ENCODE measurements at places on chromosomes 5 and 9.

GRCh38 chr5:2185646-2186471 lies 303.1 kb upstream of the IRX4 start:
- DNase-seq = peak; percentile 32

DNA sequence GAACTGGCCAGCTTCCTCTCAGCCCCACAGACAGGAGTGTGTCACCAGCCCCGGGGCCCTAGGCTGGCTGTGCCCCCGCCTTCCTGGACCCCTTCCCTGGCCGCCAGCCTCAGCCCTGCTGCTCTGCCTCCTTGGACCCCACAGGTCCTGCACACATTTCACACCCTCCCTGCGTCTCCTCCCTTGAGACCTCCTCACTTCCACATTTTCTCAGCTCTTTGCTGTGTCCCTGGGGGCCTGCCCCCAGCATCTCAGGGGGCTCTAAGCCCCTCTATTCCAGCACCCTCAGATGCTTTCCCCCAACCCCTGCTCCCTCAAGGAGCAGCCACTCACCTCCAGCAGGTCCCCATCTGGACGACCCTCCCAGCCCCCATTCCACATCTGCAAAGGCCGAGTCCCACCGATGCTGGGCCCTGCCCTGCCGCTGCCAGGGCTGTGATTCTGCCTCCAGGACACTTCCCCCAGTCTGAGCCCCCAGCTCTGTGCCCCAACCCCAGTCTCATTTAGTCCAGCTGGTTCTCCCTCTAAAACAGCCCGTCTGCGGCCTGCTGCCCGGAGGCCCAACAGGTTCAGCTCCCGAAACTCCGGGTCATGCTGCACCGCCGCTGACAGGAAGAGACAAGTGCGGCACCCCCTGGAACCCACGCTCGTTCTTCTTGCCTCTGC lies 4.2 kb downstream of the SLC34A3 start:
- no peak for DNase-seq

DNA sequence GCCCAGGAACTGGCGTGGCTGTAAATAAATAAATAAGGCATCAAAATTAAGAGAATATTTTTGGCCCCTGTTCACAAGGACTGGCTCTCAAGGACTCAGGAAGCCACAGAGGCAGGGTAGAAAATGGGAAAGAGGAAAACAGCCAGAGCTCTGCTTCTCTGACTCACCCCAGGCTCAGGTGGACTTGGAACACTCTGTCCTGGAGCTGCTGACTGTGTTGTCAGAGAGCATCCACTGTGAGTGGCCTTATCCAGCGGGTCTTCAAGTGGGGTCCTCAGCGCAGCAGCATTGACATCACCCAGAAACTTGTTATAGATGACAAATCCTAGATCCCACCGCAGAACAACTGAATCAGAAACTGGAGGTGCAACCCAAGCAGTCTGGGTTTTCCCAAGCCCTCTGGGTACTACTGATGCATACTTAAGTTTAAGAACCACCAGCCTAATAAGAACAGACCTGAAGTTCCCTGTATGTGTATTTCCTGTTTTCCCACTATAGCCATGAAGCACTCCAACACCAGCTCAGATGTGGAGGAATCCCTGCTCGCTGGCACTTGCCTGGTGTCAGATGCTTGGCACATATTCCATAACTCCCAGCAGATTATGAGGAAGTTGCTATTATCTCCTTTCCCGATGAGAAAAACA lies 20.5 kb downstream of the ADRA1B start:
- no peak for DNase-seq

DNA sequence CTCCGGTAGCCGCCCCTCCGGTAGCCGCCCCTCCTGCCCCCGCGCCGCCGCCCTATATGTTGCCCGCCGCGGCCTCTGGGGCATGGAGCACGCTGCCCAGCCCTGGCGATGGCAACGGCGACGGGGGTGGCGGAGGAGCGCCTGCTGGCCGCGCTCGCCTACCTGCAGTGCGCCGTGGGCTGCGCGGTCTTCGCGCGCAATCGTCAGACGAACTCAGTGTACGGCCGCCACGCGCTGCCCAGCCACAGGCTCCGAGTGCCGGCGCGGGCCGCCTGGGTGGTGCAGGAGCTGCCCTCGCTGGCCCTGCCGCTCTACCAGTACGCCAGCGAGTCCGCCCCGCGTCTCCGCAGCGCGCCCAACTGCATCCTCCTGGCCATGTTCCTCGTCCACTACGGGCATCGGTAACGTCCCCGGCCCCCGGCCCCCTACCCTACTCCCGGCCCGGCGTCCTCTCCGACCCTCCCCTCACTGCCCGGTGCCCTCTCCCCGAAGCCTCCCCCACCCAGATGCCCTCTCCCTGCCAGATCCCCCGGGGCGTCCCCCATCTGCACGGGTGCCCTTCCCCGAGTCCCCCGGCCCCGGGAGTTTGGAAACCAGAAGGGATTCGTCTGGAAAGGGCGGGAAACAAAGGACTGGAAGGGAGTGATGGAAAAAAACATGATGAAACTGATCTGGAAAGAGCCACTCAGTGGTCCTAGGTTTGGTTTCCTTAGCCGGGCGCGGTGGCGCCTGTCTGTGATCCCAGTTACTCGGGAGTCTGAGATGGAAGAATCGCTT lies 417 bp downstream of the SRD5A1 start:
- no peak for DNase-seq

DNA sequence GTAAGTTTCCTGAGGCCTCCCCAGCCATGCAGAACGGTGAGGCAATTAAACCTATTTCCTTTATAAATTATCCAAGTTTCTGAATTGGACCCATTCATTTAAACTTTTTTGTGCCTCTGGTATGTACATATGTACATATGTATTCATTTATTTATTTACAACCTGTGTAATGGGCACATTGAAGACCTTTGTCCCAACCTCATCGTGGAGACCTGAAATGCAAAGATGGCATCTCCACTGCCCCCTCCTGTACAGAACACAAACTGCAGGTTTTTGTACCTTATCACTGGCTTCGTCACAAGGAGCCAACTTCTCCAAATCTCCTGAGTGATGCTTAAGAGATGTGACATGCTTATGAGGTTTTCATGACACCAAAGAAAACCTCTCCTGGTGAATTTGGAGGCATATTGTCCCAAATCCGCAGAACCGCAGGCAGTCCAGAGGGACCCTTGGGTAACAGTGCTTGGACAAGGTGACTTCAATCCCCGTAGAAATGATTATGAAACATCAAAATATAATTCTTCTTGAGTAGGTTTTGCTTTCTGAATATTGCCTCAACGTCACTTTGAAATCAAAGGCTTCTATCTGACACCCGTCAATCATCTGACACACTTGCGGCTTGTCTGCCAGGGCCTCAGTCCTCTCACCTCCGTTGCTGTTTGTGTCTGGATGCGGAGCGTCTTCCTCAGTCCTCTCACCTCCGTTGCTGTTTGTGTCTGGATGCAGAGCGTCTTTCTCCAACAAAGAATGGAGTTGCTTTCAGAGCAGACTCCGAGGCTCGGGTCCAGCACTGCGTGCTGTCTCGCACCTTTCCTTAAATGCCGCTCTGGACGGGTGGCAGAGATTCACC lies 135.0 kb upstream of the IRX4 start:
- DNase-seq = no peak

DNA sequence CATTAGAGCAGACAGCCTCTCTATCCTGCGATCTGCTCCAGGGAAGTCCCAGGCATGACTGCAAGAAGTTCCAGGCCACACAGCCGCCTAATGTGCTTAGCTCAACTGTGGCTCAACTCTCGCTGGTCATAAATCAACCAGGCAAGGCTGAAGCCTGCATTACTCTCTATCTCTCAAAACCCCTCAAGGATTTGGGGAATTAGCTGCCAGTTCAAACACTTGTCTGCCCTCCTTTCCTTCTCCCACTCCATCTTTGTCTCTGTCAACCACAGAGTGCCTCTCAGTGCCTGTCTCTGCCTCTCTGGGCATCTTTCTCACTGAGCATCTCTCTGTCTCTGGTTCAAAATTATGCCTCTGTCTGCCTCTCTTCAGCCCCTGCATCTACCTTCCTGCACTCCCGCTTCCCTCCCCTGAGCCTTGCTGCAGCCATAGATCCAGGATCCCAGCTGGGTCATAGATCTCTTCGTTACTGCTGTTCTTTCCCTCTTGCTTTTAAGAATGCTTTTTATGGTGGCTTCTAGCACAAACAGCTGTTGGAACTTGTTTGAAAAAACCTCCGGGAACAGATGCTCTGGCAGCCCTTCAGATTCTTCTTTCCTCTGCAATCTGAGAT lies 27.9 kb upstream of the GALNT10 start:
- DNase-seq = no peak

GRCh38 chr5:16935231-16936149 lies 598 bp downstream of the MYO10 start:
- peak; percentile 51 for DNase-seq

DNA sequence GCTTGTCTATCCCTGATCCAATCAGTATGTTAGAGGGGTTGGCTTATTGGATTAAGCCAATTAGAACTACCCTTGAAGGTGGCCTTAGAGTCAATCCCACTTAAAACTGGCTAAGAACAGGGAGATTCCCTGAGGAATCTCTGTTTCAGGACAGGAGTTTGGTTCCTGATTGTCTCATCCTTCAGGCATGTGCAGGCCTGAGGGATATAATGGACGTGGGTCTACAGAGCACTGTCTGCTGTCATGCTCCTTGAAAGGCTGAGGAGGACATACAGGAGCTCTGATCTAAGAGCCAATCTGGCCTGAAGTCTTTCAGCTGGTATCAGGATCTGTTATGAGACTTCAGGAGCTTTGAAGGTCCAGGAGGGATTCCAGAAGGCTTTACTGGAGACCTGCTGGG lies 36.2 kb upstream of the PRXL2C start:
- DNase-seq = no peak

- DNase-seq = no peak
These were observed 6.8 kb downstream of the MRPL36 start for GRCh38 chr5:1792842-1793266.

- DNase-seq = no peak
These were observed 191.0 kb upstream of the S1PR3 start for GRCh38 chr9:88800329-88800682.

- no peak for DNase-seq
These were observed 110.3 kb downstream of the NXNL2 start for GRCh38 chr9:88645172-88645878.

GRCh38 chr9:108477529-108478006 lies 378.2 kb downstream of the ACTL7B start:
- DNase-seq = no peak

DNA sequence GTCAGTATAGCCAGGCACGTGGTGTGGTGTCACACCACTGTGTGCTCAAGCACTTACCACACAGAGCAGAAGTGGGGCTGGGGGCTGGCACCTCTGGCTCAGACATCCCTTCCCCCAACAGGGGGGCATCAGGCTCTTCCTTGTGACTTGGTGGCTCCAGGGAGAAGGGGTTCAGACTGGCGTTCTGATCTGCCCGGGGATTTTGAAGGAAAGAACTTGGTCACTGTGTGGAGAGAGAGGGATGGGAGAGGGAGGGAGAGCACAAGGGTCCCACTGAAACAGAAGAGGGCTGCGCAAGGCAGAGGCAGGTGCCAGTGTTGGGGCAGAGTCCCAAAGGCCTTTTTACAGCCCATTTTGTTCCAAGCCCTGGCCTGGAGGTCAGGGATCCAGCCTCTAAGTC lies 109.7 kb upstream of the ALDH1B1 start:
- no peak for DNase-seq

DNA sequence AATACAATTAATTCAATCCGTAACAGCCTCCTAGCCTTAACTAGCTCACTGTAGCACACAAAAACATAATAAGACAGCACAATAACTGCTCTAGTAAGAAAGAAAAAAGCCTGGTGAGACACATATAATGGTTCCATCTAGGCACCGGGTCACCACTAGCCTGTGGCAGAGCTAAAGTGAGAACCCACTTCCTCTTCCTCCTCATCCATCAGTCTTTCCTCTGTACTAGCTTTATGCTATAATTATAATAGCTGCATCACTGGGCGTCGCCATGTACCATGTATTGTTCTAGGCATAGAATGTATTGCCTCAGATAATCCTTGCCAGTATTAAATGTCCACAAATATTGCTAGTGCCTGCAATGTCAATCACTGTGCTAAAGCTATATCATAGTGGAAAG lies 23.1 kb downstream of the ADRB2 start:
- DNase-seq = no peak

- DNase-seq = no peak
These were observed 299.2 kb downstream of the SPOCK1 start for GRCh38 chr5:137199966-137200365.

- DNase-seq = no peak
These were observed 847.5 kb downstream of the TLE1 start for GRCh38 chr9:80841888-80842287.

DNA sequence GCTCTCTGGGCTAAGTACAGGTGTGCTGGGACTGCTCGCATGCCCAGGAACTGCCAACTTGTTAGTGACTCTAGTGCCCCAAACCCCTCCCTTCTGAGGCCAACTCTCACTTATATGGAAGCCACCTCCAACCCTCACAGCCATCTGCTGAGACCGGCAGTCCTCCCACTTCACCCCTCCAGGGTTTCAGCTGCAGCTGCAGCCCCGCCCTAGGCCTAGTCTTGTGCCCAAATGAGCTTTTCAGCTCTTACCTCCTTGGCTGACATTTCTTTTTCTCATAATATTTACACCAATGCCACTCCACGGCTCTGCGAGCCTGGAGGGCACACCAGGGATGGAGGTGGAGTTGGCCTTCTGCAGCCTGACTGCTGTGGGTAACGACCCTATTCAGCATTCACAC lies 166.6 kb downstream of the ROR2 start:
- DNase-seq = no peak

GRCh38 chr9:94696545-94696944 lies 30.0 kb upstream of the AOPEP start:
- DNase-seq = peak; percentile 3

GRCh38 chr9:137411645-137412380 lies 11.1 kb downstream of the EXD3 start:
- peak; percentile 52 for DNase-seq

- DNase-seq = no peak
These were observed 127.8 kb downstream of the PRR16 start for GRCh38 chr5:120591911-120592310.

DNA sequence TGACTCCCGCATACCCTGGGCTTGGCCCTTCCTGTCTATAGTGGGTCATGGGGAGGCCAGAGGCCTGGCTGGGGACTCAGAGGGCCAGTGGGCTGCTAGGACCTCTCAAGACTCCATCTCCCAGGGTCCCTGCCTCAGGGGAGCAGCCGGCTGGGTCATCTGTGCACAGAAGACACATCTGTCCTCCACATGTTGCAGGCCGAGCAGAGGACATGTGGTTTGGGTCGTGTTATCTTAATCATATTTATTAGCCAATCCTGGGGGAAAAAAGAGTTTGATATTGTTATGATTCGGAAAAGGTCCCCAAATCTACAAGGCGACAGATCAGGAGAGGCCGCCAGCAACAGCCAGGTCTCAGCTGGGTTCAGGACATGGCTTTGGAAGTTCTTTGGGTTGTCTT lies 14.4 kb downstream of the LMX1B start:
- DNase-seq = no peak

DNA sequence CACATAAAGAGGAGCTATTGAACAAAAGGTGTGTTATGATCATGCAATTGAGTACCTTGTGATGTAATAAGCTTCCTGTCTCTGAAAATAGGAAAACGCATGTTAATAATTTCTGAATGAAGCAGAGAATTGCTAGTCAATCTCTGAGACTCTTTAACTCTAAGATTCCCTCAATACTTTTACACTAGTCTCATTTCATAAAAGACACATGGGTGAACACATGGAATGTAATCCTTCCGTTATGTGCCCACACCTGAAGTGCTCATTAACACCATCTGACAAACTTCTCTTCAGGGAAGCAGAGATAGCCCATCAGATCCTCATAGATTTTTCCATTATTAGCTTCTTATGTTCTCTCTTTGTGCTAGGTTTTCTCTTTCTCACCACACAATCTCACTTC lies 182.4 kb downstream of the TLR4 start:
- no peak for DNase-seq

Measured in left lobe of liver (tissue), 2 donors.